ENCODE measurements at places on chromosomes 2 and 18.

GRCh38 chr2:73290049-73290839, 3.1 kb downstream of the EGR4 start:
- no peak for DNase-seq

DNA sequence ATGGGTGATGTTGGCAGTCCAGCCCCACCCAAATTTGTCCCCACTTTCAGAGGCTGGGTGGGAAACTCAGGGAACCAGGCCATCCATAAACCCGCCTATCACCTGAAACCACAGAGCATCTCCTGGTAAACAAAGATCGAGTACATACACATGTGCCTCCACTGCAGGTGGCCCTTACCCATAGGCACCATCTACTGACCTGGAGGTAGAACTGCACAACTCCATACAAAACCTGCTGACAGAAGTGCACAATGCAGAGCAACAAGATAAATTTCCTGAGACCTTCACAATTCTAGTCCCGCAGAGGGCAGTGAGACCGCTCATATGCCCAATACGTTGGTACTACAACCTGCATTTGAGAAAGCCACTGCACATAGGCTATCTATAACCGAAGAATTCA, 856.3 kb downstream of the SUCLG1 start:
- DNase-seq = no peak

DNA sequence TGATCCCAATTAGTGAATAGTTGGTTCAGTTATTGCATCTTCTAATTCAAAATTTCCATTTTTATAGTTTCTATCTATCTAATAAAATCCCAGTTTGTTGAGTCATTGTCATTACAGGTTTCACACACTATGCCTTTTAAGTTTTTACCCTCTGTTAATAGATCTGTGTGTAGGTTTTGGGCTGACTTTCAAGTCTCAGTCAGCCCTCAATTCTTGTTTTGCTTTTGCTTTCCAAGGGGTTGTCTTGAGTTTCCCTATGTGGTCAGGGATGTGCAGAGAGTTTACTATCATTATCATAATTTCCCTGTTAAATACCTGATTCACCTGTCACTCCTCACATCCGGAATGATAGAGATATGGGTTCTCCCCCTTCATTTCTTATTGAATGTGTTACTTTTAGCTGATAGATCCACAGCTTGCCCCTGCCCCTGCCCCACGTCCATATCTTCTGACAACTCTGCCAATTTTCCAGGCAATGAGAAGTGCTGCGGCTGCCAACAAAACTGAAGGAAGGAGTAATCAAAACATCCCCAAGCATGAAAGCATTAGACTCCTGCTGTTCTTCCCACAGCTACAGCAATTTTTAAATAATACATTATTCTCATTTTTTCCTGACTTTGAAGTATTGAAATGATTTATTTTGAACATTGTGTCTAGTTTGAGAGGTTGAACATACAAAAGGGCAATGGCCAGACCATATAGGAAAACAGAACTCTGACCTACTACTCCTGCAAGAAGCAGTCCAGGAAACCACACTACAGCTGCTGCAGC, 1064.8 kb downstream of the SUCLG1 start:
- DNase-seq = no peak

GRCh38 chr2:68846091-68846490, 25.1 kb downstream of the BMP10 start:
- DNase-seq = no peak

DNA sequence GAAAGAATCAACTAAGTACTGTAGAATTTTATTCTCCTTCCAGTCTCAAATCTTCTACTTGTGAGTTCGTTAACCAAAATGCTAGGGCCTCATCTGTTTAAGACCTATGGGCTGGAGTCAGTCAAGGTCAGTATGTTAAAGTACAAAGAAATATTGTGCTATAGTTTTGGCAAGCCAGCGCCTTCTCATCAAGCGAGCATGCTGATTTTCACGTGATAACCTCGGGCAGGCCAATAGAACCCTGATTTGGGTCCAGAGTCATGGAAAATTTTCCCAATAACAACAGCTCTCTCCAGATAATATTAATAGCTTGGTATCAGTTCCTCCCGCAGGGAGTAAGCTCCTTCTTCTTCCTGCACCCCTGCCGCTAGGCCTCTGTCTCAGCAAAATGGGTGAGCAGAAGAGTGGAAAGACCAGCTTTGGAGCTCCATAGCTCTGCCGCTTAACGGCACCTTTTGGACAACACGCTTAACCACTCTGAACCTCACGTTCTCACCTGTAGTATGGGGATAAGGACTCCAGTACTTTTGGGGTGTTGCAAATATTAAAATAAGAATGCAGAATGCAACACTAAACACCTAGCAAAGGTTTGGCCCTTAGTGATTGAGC, 11.7 kb downstream of the CABLES1 start:
- DNase-seq = no peak

DNA sequence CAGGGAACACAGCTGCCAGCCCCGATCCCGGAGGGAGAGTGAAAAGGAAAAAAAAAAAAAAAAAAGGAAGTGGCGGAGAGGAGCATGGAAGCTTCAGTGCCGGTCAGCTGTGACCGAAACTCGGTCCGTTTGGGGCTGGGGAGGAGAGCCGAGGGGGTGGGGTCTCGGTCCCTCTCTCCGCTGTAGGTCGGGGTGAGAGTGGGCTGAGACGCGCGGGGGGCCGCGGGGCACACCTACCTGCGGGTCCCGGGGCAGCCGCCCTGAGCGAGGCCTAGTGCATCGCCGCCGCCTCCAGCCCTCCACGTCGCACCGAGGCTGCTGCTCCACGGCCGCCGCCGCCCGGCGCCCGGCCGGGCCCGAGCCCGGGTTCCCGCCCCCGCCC, 536 bp downstream of the VPS54 start:
- no peak for DNase-seq

- no peak for DNase-seq
Observed at GRCh38 chr2:136211701-136212100, 93.8 kb upstream of the CXCR4 start.

GRCh38 chr2:40321016-40321623, 130.8 kb downstream of the SLC8A1 start:
- DNase-seq = no peak

DNA sequence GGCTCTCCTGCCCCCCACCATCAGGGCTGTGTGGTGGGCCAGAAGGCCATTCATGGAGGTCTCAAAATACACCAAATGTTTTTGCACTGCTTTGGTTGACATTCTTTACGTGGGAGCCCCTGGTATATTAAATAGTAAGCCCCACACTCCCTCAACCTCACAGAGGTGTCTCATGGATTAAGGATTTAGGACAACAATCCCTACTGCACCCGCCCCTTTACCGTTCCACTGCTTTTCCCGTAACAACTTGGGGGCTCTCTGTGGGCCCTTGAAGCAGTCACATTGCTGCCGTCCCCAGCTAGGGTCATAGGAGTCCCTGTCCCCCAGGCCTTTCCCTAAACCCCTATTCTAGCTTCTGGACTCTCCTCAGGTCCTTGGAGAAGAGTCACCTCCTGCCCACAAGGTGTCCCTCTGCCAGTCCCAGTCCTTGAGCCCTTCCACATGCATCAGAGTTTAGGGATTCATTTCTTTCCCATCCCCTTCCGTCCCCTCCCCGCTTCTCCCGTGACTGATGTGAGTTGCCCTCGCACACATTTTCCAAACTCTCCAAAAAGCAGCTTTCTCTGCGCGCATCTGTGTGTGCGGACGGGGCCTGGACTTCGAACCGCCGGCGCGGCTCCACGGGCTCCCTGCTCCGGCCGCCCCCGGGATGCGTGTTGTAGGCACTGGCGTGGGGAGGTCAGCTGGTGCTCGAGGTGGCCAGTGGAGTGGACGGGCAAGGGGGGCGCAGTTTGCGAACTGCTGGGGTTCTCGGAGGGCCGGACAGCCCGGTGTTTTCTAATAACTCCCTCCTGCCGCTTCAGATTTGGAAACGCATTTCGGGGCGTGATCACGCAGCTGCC, 84.8 kb downstream of the LYPD1 start:
- no peak for DNase-seq

DNA sequence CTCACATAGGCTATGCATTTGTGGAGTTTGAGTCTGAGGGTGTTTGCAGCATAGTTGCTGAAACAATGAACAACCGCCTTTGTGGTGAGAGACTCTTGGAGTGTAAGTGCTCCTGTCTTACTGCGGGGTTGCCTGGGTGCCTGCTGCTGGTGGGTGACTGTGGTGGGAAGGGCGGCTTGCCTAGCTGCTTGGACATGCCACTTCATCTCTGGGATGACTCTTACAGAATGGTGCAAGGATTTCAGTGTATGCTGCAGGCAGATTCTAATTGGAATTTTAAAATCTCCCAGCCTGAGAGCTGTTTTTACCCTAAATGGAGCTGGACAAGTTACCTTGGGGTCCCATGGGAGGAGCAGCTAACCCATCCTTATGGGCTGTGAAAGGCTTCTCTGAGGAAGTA, 50.1 kb downstream of the CYP27C1 start:
- no peak for DNase-seq
